ENCODE measurements at places on chromosomes 1 and 21. TPM values are rescaled to one million over a fixed set of nuclear protein-coding genes. Genes with fewer than 3 reads are reported as not detected.

- no peaks in the 10 kb centered on the region for H3K27me3 ChIP-seq
- peaks cover 6% of the 10 kb centered on the region for H3K36me3 ChIP-seq
- no peak for DNase-seq
- peak within 1 kb of the TSS; percentile 76 for H3K4me3 ChIP-seq
Observed at GRCh38 chr1:247331525-247332214, at the start of gene ZNF496. TSS of gene ZNF496 (minus strand) at chr1:247331867. CDS start at chr1:247329578, 2,289 bp downstream.

DNA sequence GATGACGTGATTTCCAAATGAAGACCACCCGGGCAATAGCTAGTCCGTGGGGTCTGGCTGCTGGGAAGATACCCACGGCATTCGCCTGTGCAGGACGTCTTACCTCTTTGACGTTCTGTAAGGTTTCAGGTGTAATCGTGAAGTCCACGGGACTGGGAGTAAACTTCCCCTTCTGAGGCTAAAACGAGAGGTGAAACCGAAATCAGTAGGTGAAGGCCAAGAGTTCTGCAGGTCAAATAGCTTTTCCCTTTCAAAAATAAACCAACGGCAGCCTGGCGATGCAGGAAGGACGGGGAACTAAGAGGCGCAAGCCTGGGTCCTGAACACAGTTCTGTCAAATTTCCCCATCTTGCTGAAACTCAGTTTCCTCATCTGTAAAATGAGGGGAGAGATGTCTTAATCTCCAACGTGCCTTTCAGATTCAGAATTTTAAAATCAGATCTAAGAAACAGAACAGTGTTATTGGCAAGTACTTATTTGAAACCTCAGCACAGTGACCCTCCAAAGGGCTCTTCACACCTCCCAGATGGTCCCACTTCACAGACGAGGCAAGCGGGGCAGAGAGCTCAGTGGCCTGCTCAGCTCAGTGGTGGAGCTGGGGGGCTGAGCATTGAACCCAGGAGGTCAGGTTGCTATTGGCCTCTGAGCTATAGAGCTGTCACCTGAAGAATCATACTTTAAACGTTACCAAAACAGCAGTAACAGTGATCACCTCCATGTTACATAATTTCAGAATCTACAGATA lies 34.7 kb downstream of the VPS26C start:
- peak overlapping the region; percentile 39 for H3K4me3 ChIP-seq
- peak overlapping the region; percentile 87 for H3K27ac ChIP-seq
- peaks cover 26% of the 10 kb centered on the region for H3K36me3 ChIP-seq
- peaks cover 19% of the 10 kb centered on the region for H3K4me1 ChIP-seq

GRCh38 chr1:197184190-197184589 lies 37.7 kb upstream of the ASPM start:
- no peak overlapping the region for H3K4me3 ChIP-seq
- DNase-seq = no peak
- peaks cover 11% of the 10 kb centered on the region for H3K4me1 ChIP-seq
- no peak overlapping the region for H3K27ac ChIP-seq

DNA sequence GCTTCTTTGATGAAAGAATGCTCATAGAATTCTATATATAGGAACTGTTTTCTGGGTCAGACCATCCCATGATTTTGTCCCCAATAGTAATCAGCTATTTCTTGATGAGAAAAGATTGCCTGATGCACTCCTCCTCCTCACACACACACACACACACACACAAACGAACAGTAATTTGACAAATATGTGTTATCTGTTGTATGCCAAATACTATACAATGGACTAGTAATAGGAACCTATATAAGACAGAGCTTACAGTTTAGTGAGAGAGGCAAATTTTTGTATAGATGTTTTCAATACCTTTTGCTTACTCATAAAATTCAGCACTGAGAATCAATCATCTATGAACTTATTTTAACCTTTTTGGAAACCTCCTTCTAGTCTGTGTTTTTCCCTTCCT lies 76.8 kb downstream of the PLA2G4A start:
- no peak overlapping the region for H3K4me3 ChIP-seq
- H3K27me3 ChIP-seq = no peaks in the 10 kb centered on the region
- H3K36me3 ChIP-seq = no peaks in the 10 kb centered on the region
- no peaks in the 10 kb centered on the region for H3K4me1 ChIP-seq
- DNase-seq = no peak

- no peak for DNase-seq
- no peaks in the 10 kb centered on the region for H3K36me3 ChIP-seq
- no peak overlapping the region for H3K27ac ChIP-seq
- no peaks in the 10 kb centered on the region for H3K4me1 ChIP-seq
- no peak overlapping the region for H3K4me3 ChIP-seq
Observed at GRCh38 chr1:70376196-70376595, 21.7 kb upstream of the ANKRD13C start.

Gene RPTN
- total RNA-seq = not detected

Gene RAB3GAP2
- total RNA-seq = 44.2 TPM
